ENCODE measurements at places on chromosomes 16 and 17.

DNA sequence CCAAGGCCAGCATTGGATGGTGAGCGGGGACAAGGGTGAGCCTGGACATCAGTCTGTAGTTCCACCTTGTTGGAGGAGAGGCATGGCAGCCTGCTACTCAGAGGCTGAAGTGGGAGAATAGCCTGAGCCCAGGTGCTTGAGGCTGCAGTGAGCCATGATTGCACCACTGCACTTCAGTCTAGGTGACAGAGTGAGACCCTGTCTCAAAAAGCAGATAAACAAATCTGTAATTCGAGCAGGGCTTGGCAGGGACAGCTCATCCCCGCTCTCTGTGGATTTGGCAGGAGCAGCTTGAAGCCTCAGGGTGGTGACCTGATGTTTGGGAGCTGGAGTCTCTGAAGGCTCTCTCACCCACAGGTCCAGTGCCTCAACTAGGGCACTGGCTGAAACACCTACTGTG, 38.6 kb upstream of the ZCCHC14 start:
- no peak for DNase-seq

GRCh38 chr17:27817731-27818130, 17.4 kb upstream of the NOS2 start:
- DNase-seq, result peak; percentile 17

GRCh38 chr16:29645694-29646187, 17.3 kb upstream of the SPN start:
- peak; percentile 35 for DNase-seq

DNA sequence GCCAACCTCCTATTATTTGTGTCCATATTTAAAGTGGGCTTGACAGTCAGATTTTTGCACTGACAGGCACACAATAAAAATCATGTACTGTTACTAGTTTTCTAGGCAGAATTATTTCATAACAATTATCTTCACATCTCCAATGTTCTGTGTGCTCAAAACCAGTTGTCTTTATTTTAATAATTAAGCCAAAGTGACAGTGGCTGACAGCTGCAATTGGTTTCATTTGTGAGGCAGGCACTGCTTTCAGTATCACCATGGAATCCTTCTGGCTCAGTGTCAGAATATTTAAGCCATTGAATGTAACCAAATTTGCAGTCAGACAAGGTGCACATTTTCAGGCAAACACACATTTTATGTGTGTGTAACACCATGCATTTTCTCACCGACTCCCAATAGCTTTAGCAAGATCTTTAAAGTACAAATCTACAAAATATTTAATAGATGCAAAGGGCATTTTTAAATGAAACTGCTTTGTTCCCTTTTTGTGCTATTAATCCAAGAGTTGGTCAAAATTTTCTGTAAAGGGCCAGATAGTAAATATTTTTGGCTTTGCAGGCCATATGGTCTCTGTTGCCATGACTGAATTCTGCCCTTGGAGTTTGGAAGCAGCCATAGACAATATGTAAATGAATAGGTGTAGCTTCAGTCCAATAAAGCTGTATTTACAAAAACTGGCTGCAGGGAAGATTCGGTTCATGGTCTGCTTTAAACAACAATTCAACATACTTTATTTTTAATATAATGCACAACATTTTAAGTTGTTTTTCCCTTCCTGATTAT, 486.0 kb downstream of the KCNJ2 start:
- DNase-seq, result no peak

- no peak for DNase-seq
Observed at GRCh38 chr17:76151896-76152454, 10.9 kb upstream of the FOXJ1 start.

GRCh38 chr17:67671493-67671892, 46.2 kb upstream of the NOL11 start:
- DNase-seq, result no peak

DNA sequence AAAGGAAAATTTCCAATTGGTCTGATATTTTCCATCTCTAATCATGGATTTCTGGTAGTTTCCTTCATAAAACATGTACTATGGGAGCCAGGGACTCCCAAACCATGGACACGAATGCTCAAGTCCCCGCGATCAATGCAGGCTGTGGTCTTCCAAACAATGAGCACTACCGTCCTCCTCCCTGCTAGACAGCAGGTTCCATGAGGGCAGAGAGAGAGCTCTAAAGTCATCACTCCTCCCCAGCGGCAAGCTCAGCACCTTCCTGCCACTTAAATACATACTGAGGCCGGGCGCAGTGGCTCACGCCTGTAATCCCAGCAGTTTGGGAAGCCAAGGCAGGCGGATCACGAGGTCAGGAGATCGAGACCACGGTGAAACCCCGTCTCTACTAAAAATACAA, 31.1 kb downstream of the ARHGAP17 start:
- DNase-seq, result no peak

DNA sequence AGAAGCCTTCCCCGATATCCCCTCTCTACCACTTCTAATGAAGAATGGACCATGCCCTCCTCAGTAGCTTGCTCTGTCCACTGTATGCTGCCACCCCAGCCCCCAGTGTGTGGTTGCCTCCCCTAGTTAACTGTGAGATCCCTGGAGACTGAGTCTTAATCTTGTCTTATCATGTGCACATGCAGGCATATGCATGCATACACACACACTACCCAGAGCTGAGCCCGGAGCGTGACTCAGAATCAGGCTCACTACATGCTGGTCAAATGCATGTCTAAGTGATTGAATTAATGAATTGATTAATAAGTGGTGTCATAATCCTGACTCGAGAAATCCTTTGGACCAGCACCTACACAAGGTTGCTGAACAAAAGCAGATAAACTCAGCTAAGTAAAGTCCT, 99.4 kb downstream of the CCT6B start:
- DNase-seq, result no peak

DNA sequence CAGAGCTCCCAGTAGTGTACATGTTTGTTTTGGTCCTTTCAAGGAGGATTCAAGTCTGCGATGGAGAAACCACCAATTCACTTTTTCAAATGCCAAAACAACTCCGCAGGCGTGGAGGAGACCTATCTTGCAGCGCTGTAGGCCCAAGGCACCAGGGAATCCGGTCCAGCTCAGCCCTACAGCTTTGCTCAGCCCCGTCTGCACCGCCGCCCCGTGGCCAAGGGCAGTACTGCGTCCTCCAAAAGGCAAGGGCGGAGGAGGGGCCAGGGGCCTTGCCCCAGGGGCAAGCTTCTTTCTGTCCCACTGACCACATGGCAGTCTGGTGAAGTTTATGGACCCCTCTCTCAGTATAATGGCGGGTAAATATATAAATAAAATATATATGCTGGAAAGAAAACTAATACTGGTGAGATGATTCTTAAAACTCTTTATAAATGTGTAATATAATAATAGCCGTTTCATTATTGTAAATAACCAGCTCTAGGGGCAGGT, 709 bp upstream of the CD300LG start:
- peak; percentile 71 for DNase-seq

GRCh38 chr16:74608944-74609343, 2.0 kb upstream of the GLG1 start:
- DNase-seq, result peak; percentile 24

DNA sequence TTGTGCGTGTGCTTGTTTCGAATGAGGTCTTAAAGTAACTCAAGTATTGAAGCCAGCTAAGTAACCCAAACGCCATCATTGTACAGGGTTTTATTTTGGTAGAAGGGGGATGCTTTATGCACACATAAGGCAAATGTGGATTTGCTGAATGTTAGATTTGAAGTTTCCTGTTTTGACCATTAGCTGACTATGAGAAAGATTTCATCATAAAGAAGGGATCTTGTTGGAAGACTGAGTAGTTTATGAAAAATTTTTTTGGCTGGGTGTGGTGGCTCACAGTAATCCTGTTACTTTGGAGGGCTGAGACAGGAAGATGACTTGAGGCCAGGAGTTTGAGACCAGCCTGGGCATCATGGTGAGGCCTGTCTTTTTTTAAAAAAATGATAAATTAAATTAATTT, 10.0 kb upstream of the ZFP3 start:
- no peak for DNase-seq

All from EH (cell line).